ENCODE measurements at places on chromosomes 2 and 18.

GRCh38 chr2:29189052-29189451, 73.8 kb downstream of the CLIP4 start:
- no peak for DNase-seq

GRCh38 chr18:34709750-34710441, at the start of gene DTNA:
TSS of gene DTNA (plus strand) at chr18:34710298. CDS start at chr18:34755977, 45,679 bp downstream.
- no peak for DNase-seq

GRCh38 chr2:142142595-142142994, 11.8 kb upstream of the LRP1B start:
- DNase-seq = no peak

DNA sequence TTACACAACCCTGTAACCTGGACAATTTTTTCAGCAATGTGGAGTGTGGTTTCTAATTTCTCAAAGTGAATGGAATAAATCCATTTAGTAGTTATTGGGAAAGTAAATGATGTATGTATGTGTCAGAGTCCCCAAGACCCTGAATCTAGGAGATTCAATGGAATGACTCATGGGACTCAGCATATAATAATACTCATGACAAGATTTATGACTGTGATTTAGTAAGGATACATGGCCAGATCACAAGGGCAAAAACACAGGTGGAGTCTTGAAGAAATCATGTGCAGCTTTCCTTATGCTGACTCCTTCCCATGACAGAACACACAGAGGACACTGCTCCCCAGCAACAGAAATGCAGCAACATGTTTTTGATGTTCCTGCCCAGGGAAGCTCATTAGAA, 1877.7 kb upstream of the LRRTM1 start:
- DNase-seq = no peak
